ELF-1 (cell line): ENCODE measurements at places on chromosomes 3 and 15.

DNA sequence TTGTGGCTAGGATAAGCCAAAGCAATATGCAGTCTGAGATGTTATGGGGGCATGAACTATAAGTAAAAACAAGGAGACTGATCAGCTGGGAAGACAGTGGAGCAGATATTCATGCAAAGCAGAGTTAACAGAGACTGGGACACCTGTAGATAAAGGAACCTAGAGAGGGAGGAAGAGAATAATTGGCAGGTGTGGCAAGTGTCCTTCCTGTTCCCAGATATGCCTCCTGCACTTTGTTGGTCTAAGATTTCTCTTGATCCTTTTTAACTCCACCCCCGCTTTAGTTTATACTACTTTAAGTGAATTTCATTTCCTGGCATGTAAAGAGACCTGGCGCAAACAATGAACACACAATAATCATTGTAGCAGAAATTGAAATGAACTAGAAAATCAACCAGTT lies 169.4 kb downstream of the CNTN6 start:
- no peak for DNase-seq

- no peak for DNase-seq
Observed at GRCh38 chr3:167110901-167111300, 269.2 kb downstream of the ZBBX start.

- peak; percentile 80 for DNase-seq
Observed at GRCh38 chr3:148955544-148956346, 35.6 kb upstream of the GYG1 start.

- no peak for DNase-seq
Observed at GRCh38 chr3:1883534-1883933, 215.1 kb upstream of the CNTN4 start.

GRCh38 chr3:177340243-177340830 lies 143.1 kb upstream of the TBL1XR1 start:
- DNase-seq: peak; percentile 36

GRCh38 chr3:177713928-177714900 lies 516.9 kb upstream of the TBL1XR1 start:
- DNase-seq: no peak
